ENCODE measurements at places on chromosomes 11 and 22.

GRCh38 chr11:12043221-12043620, 34.8 kb upstream of the DKK3 start:
- DNase-seq = no peak

GRCh38 chr11:78187366-78188285, 800 bp downstream of the KCTD21 start:
- no peak for DNase-seq

GRCh38 chr11:11020747-11021149, 162.9 kb upstream of the ZBED5 start:
- no peak for DNase-seq

GRCh38 chr22:38240734-38241252, 32.0 kb downstream of the TMEM184B start:
- DNase-seq = no peak

- no peak for DNase-seq
Measured at GRCh38 chr11:12741671-12742216, 67.5 kb downstream of the TEAD1 start.

- DNase-seq = no peak
Measured at GRCh38 chr22:37703906-37704305, 7.1 kb downstream of the TRIOBP start.

- DNase-seq = no peak
Measured at GRCh38 chr11:12137938-12138731, 27.7 kb downstream of the MICAL2 start.

DNA sequence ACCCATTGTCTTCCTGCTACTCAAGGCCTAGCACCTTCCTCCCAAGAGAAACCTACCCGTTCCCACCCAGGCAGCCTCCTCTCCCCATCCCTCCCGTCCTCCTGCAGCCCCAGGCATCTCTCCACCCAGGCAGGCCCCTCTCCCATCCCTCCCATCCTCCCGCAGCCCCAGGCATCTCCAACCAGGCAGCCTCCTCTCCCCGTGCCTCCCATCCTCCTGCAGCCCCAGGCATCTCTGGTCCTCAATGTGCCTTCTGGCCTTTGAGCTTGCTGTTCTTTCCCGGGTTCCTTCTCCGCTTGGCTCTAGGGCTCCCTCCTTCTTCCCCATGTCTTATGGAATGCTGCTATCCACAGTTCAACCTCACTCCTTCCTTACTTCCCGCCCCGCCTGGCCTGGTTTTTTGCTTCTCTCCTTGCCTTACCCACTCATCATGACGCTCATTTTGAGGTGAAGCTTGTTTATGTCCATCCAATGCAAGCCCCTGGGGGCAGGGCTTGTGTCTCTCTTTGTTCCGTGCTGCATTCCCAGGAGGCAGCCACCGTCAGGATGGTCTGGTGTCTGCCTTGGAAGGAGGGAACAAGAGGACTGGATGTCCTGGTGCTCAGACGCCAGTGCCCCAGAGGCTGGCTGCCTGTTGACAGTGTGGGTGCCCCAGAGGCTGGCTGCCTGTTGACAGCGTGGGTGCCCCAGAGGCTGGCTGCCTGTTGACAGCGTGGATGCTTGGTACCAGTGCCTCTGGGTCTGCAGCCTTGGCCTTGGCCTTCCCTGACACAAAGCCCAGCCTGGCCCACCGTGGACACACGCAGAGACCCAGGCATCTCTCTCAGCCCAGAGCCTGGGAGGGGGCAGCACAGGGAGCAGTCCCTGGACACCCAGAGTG, 815.7 kb downstream of the BRD1 start:
- no peak for DNase-seq

GRCh38 chr11:2530855-2531200, 86.0 kb downstream of the KCNQ1 start:
- no peak for DNase-seq

DNA sequence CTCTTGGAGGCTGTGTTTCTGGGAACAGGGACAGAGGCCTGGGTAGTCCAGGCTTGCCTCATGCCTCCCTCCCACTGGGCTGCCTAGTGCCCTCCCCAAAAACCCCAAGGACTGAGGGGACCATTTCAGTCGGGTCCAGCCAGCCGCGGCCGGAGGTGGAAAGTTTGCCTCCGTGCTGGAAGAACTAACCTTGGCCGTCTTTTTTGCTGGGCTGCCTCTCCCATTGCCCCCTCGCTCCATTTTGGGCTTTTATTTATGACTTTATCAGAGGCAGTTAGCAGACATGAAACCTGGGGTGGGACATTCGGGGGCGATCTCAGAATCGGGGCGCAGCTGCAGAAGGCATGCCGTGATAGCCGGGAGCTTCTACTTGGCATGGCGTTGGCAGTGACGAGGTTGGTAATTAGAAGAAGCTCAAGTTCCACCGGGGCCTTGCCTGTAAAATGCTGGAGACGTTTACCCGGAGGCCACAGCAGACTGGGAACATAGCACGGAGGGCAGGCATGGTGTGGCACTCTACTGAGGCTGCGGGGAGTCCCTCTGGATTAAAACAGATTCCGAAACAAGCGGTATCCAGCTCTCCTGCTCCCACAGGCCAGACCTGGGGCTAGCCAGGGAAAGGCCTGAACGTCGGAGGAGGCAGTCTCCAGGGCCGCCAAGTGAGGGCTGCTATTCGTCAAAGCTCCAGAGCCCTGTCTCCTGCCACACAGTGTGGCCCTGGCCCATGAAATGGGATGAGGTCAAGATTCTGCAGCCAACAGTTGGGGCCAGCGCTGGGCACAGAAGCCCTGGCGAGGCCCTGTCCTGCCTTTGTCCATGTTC, 76.4 kb upstream of the PPARA start:
- DNase-seq = peak; percentile 69

DNA sequence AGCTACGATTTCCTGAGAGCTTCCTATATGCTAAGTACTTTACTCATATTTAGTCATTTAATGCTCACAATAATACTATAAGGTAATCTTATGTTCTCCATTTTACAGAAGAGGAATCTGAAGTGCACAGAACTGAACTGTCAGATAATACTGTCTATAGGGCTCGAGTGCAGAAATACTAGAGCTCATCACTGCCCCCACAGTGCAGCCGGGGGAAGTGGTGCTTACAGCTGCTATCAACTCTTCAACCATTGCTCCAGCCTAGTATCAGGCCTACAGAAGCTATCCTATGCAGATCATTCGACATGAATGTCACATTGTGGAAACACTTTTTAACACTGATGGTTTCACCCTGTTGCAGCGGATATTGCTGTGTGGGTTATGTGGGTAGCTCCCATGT, 929.9 kb downstream of the NTM start:
- DNase-seq = no peak

DNA sequence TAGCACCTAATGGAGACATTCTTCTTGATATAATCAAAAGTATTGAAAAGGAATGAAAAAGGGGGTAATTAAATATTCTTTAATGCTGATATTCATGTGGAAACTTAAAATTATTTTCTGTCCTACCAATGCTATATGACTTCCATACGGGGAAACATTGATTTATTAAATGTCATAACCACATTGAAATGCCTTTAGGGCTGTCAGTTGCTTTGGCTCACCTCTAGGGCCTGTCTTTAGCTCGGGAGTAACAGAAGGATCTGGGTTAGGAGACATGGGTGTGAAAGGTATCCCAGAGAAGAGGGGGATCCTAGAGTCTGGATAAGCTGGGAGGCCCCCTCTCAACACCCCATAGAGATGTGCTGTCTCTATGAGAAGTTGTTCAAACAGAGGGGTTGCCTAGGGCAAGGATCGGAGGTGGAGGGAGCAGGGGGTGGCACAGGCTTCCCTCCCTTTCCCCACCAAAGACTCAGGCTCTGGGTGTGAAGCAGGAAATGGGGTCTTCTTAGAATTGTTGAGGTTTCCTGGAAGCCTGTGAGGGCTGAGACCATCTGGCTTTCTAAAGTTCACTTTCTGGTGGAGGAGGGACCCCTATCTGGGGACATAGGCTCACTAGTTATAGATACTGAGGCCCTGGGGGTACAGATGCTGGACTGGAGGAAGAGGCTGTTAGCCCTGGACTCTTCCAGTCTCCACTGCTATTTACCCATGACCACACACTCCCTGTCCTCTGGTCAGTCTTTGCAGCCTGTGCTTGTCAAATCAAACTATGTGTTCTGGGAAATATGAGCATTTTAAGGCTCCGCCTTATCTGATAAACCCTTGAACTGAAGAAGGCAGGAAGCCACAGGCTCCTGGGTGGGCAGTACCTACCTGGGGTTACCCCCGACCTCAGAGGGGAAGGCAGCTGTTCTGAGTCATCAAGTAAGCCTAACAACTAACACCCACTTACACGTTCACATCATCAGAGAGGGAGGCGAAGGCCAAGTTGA, 55.8 kb upstream of the RRAS2 start:
- no peak for DNase-seq

GRCh38 chr11:26286472-26287066, 45.4 kb upstream of the ANO3 start:
- DNase-seq = no peak

- DNase-seq = no peak
Measured at GRCh38 chr11:16136792-16137390, 219.5 kb downstream of the SOX6 start.

- no peak for DNase-seq
Measured at GRCh38 chr11:125950178-125950490, 4.3 kb downstream of the VSIG10L2 start.

DNA sequence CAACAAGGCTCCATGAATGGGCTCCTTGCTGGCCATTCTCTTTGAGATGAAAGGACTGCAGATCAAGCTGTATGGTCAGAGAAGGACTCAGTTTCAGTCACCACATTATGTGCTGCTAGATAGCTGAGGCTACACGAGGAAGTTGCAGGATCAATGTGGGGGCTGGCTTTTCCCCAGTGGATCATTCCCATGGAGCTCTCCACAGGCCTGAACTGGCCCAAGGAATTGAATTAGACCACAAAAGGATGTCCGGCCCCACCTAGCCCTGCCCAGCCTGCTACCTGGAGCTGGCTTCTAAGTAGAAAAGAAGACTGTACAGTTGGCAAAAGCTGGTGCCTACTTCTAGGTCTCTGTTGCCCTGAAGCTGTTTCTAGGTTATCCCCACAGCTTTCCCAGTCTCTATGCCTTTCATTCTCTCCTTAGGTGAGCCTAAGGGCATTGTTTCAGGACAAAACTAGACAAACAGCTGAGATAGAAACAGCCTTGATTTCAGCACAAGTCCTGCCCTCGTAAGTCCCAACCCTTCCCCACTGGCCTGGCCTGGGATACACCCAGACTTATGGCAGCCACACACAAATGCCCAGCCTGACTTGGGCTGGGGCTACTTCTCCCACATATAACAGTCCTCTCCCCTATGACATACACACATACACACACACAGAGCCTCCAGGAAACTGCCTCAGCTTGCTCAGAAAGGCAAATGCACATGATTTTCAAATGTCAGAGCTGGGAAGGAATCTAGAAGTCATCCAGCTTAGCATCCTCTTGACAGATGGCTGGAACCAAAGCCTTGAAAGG, 129.1 kb upstream of the NCAM1 start:
- DNase-seq = no peak

GRCh38 chr11:19980957-19981669, 179.2 kb downstream of the DBX1 start:
- peak; percentile 27 for DNase-seq

DNA sequence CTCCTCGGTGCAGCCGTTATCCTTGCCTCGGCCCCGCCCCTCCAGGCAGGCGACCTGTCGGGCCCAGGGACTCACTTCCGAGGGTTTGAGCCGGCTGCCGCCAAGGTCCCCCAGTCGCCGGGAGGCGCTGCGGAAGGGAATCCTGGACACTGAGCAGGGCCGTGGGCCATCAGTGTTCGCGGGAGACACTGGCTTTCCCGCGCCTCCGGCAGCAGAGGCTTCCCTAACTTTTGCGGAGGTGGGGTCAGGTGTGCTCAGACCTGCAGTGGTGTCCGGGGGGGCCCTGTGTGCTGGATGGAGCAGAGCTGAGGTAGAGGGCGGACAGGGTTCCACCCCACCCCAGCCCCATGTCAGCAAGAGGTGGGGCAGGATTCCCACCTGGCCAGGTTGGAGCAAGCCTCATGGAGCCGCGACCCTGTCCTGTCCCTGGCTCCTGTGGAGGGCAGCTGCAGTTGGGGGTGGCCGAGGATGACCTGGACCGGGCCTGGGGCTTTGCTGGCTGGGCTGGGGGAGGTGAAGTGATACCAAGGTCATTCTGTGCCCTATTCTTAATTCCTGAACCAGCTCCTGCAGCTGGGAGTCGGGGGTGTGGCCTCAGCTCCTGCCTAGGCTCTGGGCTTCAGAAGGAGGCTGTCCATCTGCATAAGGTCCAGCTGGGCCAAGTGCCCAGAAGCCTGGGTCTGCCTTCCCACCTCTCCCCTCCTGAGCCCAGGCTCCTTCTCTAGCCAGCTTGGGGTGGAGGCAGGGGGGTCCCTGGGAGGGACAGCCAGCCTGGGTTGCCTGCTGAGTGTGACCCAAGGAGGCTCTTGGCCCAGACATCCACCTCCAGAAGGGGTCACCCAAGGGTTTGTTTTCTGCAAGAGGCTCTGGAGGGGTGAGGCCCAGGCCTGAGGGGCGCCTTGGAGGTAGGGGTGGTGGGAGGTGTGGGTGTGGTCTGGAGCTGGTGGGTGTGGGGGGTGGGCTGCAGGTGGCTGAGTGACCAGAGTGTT, 8.4 kb downstream of the TSPAN4 start:
- no peak for DNase-seq

DNA sequence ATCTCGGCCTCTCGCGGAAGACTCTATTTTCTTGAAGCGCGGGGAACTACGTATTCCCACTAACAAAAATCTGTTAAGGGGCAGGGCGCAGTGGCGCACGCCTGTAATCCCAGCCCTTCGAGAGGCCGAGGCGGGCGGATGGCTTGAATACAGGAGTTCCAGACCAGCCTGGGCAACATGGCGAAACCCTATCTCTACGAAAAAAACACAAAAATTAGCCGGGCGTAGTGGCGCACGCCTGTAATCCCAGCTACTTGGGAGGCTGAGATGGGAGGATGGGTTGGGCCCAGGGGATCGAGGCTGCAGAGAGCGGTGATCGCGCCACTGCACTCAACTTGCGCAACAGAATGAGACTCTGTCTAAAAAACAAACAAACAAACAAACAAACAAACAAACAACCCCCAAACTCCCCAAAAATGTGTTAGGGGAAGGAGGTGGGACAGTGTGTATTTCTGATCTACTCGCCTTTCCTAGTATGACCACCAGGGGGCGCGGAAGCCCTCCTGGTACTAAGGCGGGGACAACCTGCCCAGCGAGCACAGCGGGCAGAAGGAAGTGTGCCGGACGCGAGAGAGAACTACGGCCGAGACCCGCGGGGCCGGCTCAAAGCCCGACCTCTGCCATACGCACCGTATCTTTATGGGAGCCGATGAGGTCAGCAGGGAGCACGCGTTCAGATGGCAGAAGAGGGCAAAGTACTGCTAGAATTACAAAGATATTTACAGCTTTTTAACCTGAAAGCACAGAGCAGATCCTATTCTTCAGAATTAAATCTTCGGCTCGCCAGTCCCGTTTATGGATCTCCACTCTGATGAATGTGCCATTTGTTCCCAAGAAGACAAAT, 1.3 kb upstream of the STX3 start:
- peak; percentile 91 for DNase-seq

GRCh38 chr11:34904421-34904955, 11.7 kb downstream of the APIP start:
- no peak for DNase-seq

GRCh38 chr11:7639643-7640025, 33.7 kb downstream of the CYB5R2 start:
- peak; percentile 82 for DNase-seq

DNA sequence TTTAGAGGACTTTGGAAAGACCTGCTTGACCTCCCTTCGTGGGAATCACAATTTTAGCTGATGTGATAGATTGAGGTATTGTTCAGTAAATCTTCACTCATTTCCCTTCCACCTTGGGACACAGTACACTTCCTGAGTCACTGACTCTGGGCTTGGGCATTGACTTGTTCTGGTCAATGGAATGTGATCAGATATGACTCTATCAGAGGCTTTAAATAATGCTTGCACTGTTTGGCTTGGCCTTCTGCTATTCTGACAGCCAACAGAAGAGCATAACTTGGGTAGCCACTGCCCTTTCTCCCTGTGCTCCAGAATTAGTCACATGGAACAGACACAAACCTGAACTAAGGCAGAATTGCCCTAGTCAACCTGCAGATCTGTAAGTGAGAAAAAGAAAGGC, 12.5 kb downstream of the PRR5L start:
- no peak for DNase-seq
